Nephron progenitor cell (in vitro differentiated cells): ENCODE measurements at places on chromosomes 1 and 21.

DNA sequence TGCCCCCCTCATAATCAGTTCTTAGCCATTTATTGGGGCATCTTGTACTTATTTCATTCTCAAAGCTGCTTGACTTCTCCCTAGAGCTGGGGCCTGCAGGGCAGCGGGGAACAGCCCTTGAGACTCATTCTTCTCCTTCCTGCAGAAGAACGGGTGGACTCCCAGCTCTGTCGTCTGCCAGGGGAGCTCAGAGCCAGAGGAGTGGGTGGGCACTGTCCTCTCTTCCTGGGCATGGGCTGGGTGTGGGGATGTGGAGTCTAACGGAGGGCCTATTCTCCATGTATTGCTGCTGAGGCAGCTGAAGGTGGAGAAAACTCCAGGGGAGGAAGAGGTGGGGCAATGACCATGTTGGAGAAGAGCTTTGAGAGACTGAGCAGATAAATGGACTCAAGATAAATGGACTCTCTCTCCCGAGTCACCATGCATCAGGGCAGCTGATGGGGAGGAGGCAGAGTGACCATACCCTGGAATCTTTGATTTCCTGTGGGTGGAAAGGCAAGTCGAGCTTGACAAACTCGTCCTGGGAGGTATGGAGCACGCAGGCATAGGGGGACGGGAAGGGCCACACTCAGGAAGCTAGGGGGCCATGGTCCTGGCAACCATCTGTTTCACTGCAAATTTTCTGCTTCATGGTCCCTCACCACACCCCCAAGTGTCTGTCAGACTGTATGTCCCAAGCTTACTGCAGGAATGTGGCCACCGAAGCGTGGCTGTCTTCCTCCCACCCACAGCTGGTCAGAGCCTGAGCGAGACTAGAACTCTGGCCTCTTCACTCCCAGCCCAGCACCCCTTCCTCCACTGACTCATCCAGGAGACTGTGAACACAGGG, 56.9 kb upstream of the ATP2B4 start:
- DNase-seq: no peak

GRCh38 chr1:94884106-94884505, 42.8 kb downstream of the CNN3 start:
- DNase-seq: peak; percentile 57

DNA sequence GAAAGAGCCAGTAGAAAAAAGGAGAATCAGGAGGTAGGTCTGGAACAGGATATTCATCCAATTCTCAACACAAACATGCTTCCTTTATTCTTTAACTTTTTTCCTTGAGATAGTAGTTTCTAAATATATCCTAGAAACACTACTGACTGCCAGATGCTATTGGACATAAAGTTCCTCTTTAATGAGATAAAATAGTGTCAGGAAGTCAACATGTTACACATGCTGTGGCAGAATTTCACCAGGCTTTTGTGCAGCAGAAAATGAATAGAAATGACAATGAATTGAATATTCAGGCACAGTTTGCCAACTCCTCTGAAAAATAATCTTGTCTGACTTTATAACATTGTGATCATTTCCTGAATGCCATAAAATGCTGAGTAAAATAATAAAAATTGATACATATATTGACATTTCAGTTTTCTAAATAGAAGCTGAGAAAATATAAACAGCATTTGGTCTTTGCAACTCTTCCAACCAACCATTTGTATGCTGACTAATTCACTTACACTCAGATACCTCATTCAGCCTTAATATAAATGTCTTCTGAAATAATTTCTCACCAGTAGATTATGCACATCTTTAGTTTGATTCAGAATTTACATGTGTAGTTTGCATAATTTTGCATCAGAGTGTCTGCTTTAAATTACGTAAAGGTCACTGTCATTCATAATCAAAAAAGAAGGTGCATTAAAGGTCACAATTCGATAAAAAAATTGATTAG, 486.1 kb upstream of the ADGRL2 start:
- no peak for DNase-seq

DNA sequence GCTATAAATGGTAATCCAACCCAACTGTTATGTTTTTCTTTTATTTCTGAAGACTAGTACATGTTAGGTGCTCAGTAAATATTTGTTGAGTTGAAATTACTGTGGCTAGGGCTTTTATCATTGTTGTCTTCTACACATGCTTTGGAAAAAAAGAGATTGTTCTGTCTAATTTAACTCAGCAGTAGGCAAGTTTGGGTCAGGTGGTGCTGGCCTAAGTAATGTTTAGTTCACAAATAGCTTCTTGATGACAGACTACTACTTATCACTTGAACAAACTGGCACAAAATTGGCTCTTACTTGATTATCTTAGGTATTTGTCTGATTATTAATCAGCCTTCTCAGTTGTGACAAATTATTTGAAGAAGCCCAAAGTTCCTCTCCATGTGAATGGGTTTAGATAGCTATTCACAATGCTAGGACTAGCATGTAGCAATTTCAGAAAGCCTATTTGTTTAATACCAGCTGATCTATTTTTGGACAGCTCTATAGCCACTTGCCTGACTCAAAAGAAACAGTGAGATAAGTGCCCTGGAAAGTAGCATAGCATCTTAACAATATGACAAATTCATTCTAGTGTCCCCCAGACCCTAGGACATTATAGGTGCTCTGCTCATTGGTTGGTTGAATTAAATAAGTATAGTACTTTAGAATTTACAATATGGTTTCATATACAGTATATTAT, 32.6 kb downstream of the TMEM200B start:
- no peak for DNase-seq

- peak; percentile 18 for DNase-seq
These were observed 34.8 kb upstream of the RNF187 start for GRCh38 chr1:228452194-228453021.

- DNase-seq: no peak
These were observed 51.7 kb downstream of the AK5 start for GRCh38 chr1:77333501-77333900.

DNA sequence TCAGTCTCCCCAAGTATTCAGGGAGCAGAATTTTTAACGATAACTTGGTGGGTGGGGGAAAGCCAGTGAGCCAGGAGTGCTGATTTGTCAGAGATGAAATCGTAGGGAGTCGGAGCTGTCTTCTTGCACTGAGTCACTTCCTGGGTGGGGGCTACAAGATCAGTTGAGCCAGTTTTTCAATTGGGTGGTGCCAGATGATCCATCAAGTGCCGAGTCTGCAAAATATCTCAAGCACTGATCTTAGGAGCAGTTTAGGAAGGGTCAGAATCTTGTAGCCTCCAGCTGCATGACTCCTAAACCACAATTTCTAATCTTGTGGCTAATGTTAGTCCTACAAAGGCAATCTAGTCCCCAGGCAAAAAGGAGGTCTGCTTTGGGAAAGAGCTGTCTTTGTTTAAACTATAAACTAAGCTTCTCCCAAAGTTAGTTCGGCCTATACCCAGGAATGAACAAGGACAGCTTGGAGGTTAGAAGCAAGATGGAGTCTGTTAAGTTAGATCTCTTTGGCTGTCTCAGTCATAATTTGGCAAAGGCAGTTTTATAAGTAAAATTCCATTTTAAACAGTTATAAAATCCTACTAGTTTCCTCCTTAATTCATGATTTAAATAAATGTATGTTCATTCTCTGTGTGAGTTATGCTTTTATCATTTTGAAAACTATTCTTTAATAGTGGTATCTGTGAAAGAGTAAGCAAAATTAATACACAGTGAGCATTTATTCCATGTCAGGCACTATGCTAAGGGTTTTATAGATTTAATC, 51.7 kb downstream of the SLC16A1 start:
- no peak for DNase-seq

DNA sequence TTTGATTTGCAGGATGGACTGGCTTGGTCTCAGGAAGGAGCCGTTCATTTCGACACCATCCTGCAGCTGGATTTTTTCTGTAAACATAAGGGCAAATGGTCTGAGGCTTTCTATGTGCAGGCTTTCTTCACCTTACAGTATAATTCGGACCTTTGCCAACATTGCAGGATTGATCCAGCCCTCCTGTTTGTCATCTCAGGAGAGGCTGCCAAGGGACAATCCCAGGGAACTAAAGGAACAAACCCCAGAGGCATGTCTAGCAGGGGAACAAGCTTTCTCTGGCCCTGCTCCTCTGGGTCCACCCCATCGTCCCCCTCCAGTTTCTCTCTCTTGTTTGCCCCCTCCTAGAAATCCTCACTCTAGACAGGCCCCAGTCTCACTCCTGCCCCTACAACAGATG, 24.8 kb upstream of the GBP6 start:
- no peak for DNase-seq

DNA sequence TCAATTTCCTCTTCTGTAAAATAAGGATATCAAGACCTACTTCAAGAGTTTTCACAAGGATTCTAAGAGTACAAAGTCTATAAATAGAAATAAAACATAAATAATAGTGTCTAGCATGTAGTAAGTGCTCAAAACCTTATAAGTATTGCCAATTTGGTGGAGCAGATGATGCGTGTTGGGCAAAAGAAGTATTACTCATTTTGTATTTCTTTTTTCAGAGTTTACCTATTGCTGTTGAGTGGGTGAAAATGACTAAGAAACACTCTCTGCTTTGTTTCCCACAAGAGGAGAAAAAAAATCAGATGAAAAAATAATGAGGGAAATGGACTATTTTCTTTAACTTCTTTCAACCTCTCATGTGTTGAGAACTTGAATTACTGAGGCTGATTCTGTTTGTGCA, 103.3 kb upstream of the KCNK2 start:
- no peak for DNase-seq

DNA sequence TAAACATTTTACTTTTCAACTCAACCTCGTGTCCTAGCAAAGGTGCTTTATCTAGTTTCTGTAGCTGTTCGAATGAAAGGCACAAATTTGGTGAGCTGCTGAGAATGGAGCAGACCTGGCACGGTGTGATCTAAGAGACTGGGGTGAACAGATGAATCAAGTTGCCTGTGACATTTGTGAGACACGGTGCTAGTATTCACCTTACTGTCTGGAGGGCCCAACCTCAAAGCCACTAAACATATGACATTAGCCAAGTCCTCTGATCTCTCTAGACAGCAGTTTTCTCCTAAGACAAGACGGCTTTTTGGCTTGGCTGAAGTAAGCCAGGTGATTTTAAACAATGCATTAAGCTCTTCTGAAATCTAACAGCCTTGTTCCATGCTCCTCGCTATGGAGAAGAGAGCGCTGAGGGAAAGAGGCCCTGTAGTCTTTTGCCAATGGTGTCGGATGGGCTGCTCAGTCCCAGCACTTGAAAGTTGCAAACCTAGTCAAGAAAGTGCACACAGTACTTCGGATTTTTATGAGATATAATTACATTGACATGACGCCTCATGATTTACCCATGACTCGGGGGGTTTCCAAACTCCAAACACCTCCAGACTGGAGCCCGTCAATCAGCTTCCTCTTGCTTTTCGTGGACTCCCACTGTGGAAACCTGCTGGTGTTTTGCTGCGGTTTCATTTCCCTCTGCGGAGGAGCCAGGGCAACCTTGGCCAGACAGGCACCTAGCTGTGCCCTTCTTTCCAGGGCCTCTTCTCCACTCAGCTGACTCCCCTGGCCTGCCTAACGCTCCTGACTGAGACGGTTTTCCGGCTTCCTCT, 794 bp upstream of the TOR3A start:
- no peak for DNase-seq

DNA sequence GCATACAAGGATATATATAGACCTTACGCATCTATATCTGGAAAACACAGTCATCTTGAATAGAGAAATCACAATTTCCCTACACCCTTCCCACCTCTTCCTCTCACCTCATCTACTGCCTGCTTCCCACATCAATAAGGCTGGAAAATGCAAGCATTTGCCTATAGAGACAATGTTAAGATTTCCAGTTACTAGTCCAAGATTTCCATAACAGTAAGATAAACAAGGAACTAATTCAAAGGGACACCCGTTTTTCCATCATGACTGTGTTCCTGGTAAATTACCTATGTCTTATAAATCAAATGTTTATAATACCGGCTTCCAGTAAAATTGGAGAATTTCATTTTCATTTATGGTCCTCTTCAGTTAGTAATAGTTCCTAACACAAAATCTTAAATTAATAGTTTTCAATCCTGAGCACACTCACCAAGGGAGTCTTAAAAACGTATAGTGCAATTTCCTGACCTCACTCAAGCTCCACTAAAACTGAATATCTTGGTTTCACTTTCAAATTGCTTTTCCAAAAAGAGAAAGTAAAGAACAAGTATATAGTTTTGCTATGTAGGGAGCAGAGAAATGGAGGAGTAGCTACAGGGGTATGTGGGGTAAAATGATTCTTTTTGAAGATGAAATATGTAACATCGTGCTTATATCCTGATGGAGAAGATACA, 398.7 kb downstream of the PLPP3 start:
- no peak for DNase-seq

GRCh38 chr1:222583079-222583478, 6.7 kb downstream of the TAF1A start:
- no peak for DNase-seq

DNA sequence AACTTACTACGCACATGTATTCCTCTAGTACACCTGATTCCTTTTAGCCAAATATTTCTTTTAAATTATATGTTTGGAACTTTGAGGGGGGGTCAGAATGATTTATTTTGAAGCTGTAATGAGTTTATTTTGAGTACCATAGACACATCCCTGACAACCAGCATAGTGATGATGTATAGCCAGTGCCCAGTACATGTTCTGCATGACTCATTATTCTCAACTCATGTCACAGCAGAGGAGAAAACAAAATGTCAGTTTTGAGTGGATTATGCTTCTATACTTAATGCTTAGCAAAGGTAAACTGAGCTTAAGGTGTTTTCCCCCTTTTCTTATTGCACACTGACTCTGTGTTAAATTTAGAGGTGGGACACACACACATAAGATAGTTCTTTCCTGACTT, 22.4 kb upstream of the LEPR start:
- no peak for DNase-seq

- no peak for DNase-seq
These were observed 84.2 kb downstream of the PTGER3 start for GRCh38 chr1:70963374-70963773.

- DNase-seq: no peak
These were observed 110.1 kb downstream of the NTPCR start for GRCh38 chr1:233060461-233060994.

DNA sequence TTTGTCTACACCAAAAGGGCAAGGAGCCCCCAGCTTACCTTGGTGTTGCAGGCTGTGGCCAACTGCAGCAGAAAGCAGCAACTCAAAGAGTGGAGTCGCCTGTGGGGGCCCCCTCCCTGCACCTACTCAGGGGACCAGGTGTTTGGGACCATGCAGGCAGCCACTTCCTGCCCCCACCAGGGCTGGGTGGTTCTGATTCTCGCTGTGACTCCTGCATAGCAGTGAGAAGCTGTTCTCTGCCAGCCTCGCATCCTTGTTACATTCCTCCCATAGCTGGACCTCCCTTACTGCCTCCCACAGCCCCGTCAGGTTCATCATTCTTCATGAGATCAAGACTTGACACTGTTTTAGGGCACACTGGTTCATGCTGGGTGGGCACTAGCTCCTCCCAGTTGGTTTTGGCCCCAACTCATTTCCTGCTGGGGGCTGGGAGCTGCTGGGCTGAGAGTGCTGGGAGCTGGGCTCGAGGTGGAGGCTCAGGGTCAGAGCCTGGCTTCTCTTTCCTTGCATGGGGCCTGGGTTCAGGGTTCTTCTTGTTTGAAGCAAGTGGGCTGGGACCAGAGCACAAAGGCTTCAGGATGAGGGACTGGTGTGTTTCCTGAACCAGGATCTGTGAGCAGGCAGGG, 146.9 kb upstream of the C1orf174 start:
- no peak for DNase-seq

- DNase-seq: no peak
These were observed 96.0 kb upstream of the GNG4 start for GRCh38 chr1:235745503-235746136.
